ENCODE measurements at places on chromosomes 16 and 17. TPM values are rescaled to one million over a fixed set of nuclear protein-coding genes. Genes with fewer than 3 reads are reported as not detected.

Gene LRRC59
- total RNA-seq, result 151 TPM

Gene PLK1
- total RNA-seq, result 8.0 TPM

Gene HOXB7
- total RNA-seq, result 3.0 TPM

Gene CA5A
- 0.10 TPM for total RNA-seq

Gene PRR35
- not detected for total RNA-seq

Gene FOXC2
- total RNA-seq, result 2.0 TPM

Gene CA7
- total RNA-seq, result not detected

Gene CES5A
- total RNA-seq, result not detected

- no peak for DNase-seq
- H3K27ac ChIP-seq, result no peak within 1 kb of the TSS
- peak within 1 kb of the TSS; percentile 15 for H3K4me3 ChIP-seq
- H3K36me3 ChIP-seq, result no peaks in the 10 kb centered on the region
Observed at GRCh38 chr16:88382491-88383400, at the start of gene ZNF469. Gene ZNF469 (plus strand): TSS chr16:88382959. CDS start chr16:88427471, 44,512 bp downstream.

DNA sequence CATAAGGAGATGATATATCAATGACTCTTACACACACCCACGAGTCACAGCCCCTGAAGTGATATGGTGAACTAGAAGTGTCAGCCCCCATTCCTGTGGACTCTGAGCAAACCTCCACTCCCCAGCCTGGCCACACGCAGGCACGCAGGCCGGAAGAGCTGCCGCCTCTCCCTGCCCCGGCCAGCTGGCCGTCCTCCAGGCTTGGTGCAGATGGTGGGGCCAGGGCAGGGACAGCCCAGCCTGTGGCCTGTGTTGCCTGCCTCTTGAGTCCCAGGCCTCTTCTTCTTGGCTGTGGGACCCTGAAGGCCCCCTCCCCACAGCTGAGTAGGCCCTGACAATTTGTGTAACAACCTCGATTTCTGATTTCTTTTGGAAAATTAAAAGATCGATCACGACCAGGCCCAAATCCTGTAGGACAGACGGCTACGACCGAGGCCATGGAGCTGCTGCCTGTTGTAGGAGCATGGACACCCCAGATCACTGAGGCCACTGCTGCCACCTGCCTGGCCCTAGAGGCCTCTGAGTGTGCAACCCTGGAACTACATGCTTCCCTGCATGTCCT, 10.0 kb upstream of the MPRIP start:
- H3K27me3 ChIP-seq, result no peaks in the 10 kb centered on the region
- no peaks in the 10 kb centered on the region for H3K36me3 ChIP-seq
- peak; percentile 80 for DNase-seq
- peaks cover 30% of the 10 kb centered on the region for H3K4me1 ChIP-seq
- H3K4me3 ChIP-seq, result no peak overlapping the region

DNA sequence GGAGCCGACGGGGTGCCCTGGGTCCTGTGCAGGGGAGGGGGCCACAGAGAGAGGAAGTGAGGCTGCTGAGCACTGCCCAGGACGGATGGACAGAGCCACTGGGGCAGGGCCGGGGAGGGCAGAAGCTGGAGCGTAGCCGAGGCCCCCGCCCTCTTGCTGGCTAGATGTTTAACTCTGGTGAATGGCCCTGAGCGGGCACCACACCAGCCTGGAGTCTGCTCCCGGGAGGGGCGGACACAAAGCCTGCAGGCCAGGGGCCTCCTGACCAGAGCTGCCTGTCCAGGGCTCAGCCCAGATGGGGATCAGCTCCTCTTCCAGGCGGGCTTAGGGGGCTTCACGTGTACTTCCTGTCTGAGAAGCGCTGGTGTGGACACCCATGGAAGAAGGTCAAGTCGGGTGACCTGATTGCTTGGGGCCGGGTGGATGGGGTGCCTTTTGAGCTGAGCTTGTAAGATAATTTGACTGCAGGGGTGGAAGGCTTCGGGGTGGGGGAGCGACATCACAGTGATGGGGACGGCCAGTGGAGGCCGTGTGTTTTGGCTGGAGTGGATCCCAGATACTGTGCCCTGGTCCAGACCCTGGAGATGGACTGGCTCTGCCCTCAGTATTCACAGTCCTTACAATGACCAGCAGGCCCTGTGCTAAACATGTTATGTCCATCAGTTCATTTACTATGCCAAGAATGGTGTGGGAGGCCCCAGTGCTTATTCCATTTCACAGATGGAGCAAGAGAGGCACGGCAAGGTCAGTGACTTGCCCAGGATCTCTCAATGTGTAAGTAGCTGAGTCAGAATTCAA, 33.7 kb upstream of the CIBAR2 start:
- H3K4me1 ChIP-seq, result peaks cover 19% of the 10 kb centered on the region
- H3K27ac ChIP-seq, result no peak overlapping the region
- DNase-seq, result no peak
- no peaks in the 10 kb centered on the region for H3K27me3 ChIP-seq
- H3K36me3 ChIP-seq, result no peaks in the 10 kb centered on the region
- no peak overlapping the region for H3K4me3 ChIP-seq

DNA sequence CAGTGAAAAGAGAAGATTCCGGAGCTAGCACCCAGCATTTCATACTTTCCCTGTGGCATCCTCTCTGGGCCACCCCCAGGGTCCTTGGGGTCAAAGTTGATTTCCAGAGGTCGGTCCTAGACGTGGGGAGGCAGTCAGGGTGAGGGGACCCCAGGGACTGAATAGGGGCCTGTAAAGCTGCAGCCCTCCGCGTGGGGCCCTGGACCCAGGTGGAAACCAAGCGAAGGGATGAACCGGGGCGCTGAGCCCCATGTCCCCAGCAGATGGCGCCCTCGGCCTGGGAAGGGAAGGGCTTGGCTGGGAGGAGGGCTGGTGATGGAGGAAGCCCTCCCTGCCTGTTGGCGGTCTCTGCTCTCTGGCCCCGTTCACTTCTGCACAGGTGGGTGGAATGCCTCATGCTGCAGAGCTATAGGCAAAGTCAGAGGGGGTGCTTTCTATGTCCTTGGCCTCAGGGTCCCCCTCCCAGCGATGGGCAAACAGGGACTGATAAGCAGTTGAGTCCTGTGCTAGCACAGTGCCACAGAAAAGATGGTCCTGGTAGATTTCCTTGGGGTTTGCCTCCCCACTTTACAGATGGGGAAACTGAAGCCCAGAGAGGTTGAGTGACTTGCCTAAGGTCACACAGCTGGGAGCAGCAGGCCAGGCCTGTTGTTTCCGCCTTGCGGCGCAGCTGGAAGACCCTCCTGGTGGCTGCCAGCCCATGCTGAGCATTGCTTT, 163.4 kb upstream of the CIBAR2 start:
- no peaks in the 10 kb centered on the region for H3K27me3 ChIP-seq
- H3K4me1 ChIP-seq, result no peaks in the 10 kb centered on the region
- no peaks in the 10 kb centered on the region for H3K36me3 ChIP-seq
- H3K27ac ChIP-seq, result no peak overlapping the region
- no peak overlapping the region for H3K4me3 ChIP-seq

DNA sequence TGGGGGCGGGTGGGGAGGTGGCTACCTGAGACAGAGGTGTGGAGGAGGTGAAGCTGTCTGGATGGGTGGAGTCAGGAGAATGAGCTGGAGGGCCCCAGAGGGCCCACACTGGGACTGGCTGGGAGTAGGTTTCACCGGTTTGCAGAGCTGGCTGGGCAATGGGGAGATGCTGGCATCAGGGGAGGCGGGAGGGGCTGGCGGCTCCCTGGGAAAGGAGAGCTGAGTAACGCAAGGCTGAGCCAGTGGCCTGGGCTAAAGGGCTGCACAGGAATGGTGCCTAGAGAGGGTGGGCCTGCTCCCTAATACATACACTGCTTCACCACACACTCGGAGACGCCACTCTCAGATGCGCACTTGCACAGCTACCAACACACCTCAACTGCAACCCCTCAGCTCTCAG, 12.4 kb downstream of the P3H4 start:
- H3K27me3 ChIP-seq, result no peaks in the 10 kb centered on the region
- H3K27ac ChIP-seq, result no peak overlapping the region
- no peak for DNase-seq
- no peaks in the 10 kb centered on the region for H3K36me3 ChIP-seq

GRCh38 chr16:52095471-52095870, 451.5 kb downstream of the TOX3 start:
- no peak overlapping the region for H3K27ac ChIP-seq
- H3K27me3 ChIP-seq, result no peaks in the 10 kb centered on the region
- no peak overlapping the region for H3K4me3 ChIP-seq
- H3K36me3 ChIP-seq, result no peaks in the 10 kb centered on the region
- DNase-seq, result no peak

- H3K27ac ChIP-seq, result peak overlapping the region; percentile 24
- peaks cover 19% of the 10 kb centered on the region for H3K36me3 ChIP-seq
- peaks cover 17% of the 10 kb centered on the region for H3K4me1 ChIP-seq
- H3K4me3 ChIP-seq, result no peak overlapping the region
Observed at GRCh38 chr17:27635275-27635823, 4.4 kb downstream of the LGALS9 start.

GRCh38 chr16:29825145-29826044, 5.1 kb downstream of the MVP start:
- peaks cover 93% of the 10 kb centered on the region for H3K4me1 ChIP-seq
- DNase-seq, result no peak
- no peak overlapping the region for H3K4me3 ChIP-seq
- peak overlapping the region; percentile 89 for H3K27ac ChIP-seq
- H3K27me3 ChIP-seq, result no peaks in the 10 kb centered on the region
- H3K36me3 ChIP-seq, result no peaks in the 10 kb centered on the region

DNA sequence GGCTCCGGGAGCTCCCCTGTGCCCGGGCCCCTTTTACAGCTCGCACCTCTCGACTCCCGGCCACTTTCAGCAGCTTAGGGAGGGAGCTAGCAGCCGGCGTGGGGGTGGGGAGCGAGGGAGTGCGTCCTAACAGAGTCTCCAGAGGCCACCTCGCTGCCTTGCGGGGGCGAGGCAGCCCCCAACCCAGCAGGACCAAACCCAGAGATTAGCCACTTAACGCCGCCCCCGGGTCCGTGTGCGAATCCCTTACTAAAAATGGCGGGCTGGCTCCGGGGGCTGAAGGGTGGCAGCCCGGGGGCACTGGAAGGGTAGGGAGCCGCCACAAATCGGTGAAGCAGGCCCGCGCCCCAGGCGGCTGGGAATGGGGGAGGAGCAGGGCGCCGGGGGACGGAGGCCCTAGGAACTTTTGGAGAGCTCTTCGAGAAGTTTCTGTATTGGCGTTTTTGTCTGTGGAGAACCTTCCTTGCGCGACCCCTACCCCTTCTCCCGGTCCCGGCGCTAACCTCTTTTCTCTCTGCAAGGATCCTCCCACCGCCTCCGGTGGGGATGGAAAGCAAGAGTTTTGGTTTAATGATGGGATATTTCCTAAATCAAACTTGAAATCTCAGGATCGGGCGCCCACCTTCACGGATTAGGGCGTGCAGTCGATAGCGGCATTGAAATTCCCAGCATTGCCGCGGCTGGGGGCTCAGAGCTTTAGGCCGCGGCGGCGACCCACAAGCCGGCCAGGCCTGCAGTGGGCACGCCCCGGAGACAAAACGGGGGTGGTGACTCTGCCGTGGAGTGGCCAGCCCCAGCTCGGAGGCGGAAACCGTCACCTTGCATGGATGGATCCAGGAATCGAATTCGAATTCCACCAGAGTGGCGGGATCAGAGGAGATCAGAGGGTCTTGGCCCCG, 793 bp upstream of the IRX3 start:
- H3K27ac ChIP-seq, result peak overlapping the region; percentile 69
- peak; percentile 47 for DNase-seq
- H3K4me3 ChIP-seq, result peak overlapping the region; percentile 47
- H3K36me3 ChIP-seq, result no peaks in the 10 kb centered on the region
- H3K27me3 ChIP-seq, result peaks cover 69% of the 10 kb centered on the region

GRCh38 chr17:77264617-77265230, 124.0 kb downstream of the SEC14L1 start:
- H3K27me3 ChIP-seq, result no peaks in the 10 kb centered on the region
- peaks cover 9% of the 10 kb centered on the region for H3K4me1 ChIP-seq
- no peak overlapping the region for H3K4me3 ChIP-seq
- H3K36me3 ChIP-seq, result no peaks in the 10 kb centered on the region
- DNase-seq, result peak; percentile 71

GRCh38 chr17:64994281-64994680, 62.3 kb downstream of the GNA13 start:
- no peaks in the 10 kb centered on the region for H3K27me3 ChIP-seq
- H3K4me1 ChIP-seq, result no peaks in the 10 kb centered on the region
- no peak overlapping the region for H3K4me3 ChIP-seq
- no peaks in the 10 kb centered on the region for H3K36me3 ChIP-seq
- no peak overlapping the region for H3K27ac ChIP-seq

DNA sequence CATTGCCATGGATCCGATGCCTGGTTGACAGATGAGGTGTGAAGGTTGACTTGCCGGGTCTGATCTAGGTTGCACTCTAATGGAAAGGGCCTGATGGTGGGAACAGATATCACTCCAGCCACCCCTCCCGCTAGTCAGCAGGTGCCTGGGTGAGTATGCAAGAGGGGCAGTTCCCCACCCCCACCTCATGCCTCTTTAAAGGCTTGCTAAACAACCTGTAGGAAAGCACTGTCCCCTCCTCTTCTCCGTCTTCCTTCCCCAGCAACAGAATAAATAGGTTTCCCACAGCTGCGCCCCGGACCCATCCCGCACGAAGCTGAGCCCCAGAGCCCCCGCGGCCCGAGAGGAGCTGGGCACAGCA, 746 bp upstream of the TMEM132E start:
- peaks cover 100% of the 10 kb centered on the region for H3K27me3 ChIP-seq
- H3K27ac ChIP-seq, result no peak overlapping the region
- no peaks in the 10 kb centered on the region for H3K36me3 ChIP-seq
- no peak for DNase-seq
- H3K4me3 ChIP-seq, result peak overlapping the region; percentile 46

DNA sequence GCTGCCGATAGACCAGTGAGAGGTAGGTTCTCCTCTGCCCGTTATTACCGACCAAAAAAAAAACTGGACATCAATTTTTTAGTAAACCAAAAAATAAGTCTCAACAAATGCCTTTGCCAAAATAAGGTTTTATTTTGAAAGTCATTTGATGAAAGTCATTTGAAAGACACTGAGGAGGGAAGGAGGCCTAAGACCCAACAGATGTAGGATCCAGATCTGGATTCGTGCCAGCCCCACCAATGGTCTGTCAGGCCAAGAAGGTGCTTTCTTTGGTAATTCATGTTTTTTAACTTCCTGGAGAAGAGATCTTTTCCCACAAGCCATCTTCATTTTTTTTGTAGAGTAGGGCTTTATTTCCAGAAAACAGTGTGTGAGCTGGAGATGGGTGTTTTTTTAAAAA, 18.1 kb downstream of the NTAN1 start:
- H3K36me3 ChIP-seq, result no peaks in the 10 kb centered on the region
- peaks cover 6% of the 10 kb centered on the region for H3K4me1 ChIP-seq
- H3K27me3 ChIP-seq, result no peaks in the 10 kb centered on the region

- H3K27me3 ChIP-seq, result no peaks in the 10 kb centered on the region
- peaks cover 14% of the 10 kb centered on the region for H3K4me1 ChIP-seq
- H3K36me3 ChIP-seq, result peaks cover 46% of the 10 kb centered on the region
- H3K4me3 ChIP-seq, result no peak overlapping the region
- no peak for DNase-seq
Observed at GRCh38 chr17:65531256-65532100, 30.0 kb downstream of the AXIN2 start.

All from left lung (tissue), 14 donors.